ENCODE measurements at places on chromosomes 16 and 17.

DNA sequence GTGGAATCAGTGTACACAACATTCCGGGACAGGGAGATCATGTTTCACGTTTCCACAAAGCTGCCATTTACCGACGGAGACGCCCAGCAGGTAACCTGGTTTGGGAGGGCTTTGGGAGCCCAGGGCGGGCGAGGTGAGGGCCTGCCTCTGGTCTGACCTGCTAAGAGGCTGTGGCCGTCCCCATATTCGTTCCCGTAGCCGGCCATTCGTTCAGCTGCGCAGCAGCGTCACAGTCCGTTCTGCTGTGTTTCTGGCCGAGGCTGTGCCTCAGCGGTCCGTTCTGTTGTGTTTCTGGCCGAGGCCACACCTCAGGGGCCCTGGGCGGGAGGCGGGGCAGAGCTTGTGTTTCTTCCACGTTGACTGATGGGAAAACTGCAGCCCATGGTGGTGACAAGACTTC is 68.0 kb downstream of the OR1D5 start:
- DNase-seq: no peak

- DNase-seq: peak; percentile 18
Observed at GRCh38 chr17:27817731-27818130, 17.4 kb upstream of the NOS2 start.

DNA sequence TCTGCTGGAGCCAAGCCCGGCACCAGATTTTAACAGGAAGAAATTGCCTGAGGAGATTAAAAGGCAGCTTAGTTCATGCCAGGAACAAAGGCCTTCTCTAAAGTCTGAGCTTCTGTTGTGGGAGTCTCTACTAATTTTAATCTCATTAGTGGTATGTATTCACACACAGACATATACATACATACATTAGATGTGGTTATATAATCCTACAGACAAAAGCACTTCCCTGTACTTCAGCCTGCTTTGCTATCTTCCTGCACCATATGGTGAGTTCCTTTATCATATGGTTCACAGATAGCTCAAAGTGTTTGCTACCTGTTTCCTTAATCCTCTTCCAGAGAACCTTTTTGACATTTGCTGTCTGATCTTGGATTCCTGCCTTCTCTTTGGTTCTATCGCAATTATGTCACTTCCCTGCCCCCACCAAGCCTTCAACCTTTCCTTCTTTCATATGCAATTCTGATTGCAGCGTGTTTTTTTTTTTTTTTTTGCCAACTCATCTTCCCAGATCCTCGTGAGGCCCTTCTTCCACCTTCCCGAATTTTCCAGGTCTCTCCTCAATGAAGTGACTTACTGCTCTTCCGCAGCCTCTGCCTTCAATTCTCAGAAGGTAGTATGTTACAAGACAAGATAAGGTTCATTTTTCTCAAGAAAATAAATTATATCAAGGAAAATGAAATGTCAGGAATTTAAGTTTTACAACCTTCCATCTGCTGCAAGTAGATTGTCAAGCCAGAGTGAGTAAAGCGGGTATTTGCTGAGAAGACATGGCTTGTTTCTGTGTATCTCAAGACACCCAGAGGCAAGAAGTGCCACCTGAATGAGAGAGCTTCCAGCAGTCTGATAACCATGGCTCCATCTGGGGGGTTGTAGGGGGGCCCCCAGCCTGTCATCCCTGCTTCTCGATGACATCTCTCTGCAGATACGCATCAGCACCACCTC is 120.2 kb upstream of the CACNG3 start:
- DNase-seq: no peak

- no peak for DNase-seq
Observed at GRCh38 chr17:36728030-36728991, 126.9 kb downstream of the MRM1 start.

- DNase-seq: no peak
Observed at GRCh38 chr16:7503666-7504065, 171.0 kb downstream of the RBFOX1 start.

DNA sequence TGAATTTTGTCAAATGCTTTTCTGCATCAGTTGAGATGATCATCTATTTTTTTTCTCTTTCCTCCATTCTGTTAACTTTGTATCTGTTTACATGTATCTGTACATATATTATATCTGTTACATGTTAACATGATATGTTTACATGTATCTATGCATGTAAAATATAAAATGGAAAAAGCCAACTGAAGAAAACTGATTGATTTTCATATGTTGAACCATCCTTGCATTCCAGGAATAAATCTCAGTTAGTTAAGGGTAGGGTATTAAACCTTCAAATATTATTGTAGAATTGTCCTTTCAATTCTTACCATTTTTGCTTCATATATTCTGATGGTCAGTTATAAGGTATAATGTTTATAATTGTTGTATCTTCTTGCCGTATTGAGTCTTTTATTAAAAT is 336.1 kb downstream of the ZFHX3 start:
- no peak for DNase-seq

DNA sequence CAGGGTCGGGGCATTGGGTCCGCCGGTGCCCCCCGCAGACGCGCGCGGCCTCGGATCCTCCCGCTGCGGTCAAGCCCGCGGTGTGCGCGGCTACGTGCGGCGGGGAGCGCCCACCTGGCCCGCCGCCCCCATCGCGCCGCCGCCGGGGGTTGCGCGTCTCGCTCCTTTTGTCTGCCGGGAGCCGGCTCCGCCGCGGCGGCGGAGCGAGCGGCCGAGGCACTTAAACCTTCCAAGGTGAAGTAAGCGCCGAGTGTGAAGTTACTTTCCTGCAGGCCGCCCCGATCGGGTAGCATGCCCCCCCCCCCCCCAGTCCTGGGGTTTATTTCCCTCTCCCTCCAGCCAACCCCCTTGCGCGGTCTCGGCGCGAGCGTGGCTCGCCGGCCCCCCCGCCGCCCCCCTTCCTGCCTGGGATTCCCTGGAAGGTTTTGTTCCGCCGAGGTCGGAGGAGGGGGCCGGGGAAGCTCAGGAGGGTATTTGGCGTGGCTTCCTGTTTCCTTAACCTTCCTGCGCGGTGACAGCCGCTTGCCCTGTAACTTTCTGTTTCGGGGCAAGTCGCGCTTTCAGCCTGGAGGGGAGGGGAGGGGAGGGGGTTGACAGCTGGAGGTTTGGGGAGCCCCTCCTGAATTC is 56.6 kb upstream of the GSE1 start:
- peak; percentile 74 for DNase-seq

DNA sequence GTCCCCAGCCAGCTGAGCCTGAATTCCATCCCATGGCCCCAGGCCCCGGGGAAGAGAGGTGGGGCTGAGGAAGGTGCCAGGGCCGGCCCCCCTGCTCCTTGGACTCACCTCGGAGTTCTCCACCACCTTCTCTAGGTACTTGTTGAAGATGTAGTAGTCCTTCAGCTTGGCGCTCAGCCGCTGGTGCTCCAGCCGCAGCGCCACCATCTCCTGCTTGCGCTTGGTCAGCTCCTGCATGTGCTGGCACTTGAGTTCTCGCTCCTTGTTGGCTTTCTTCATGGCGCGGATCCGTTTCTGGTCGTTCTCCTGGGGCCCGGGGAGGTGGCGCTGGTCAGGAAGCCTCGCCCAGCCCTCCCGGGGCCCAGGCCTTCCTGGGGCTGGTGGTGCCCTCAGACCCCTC is 3.3 kb downstream of the CCDC42 start:
- no peak for DNase-seq

- DNase-seq: no peak
Observed at GRCh38 chr17:70078549-70078948, 3.5 kb downstream of the KCNJ16 start.

DNA sequence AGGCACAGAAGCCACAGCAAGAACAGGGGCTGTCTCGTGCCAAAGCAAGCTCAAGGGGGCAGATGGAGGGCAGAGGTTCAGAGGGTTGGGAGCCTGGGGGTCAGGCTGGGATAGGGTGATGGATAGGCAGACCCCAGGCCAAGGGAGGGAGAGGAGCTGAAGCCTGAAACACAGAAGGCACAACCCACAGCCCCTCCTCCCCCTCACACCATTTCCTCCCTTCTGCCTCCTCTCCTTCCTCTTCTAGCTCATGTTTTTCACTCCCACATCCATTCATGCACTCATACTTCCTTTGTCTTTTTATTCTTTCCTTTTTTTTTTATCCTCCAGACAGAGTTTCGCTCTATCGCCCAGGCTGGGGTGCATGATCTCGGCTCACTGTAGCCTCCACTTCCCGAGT is 61.1 kb downstream of the SOCS1 start:
- no peak for DNase-seq

DNA sequence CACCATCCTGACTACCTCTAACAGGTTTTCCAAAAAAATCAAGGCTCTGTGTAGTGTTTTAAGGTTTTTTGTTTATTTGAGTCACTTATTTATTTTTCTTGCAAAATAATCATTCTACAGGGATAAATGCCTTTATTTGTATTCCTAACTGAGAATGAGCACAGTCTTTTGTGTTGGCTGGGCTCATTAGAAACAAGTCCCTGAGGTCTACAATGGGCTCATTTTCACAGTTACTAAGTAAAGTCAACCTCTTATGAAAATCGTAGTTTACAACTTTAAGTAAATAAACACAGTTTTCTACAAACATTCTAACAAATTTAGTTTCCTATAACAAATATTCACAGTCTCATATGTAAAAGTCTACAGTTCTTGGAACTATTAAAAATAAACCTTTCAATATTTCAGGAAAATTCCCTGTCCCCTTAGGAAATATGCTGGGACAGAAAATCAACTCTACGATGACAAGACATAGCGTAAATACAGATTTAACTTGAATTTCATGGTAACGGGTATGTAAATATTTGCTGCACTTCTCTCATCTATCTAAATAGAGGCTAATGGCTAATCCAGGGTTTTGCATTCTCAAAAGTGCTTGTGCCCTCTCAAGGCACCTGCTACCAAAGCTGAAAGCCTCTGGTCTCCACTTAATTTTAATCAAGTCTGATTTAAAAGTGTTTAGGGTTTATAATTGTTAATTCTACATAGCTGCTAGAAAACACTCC is 31.5 kb upstream of the CDH5 start:
- DNase-seq: no peak

DNA sequence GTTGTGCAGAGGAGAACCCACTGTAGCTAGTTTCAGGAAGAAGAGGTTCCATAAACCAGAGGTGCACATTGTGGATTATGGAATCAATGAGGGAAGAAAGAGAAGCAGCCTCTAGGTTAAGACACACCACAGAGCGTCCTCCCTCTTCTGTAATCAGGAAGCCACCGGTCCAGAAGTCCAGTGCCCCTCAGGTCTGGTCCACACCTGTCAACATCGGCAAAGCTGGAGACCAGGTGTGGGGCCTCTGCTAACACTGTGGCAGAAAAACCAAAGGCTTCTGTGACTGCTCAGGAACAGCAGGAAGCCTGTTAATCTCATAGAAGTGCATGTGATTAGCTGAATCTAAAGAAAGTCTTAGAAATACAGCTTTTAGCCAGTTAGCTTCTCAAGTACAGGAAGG is 23.3 kb downstream of the LIMD2 start:
- DNase-seq: no peak

DNA sequence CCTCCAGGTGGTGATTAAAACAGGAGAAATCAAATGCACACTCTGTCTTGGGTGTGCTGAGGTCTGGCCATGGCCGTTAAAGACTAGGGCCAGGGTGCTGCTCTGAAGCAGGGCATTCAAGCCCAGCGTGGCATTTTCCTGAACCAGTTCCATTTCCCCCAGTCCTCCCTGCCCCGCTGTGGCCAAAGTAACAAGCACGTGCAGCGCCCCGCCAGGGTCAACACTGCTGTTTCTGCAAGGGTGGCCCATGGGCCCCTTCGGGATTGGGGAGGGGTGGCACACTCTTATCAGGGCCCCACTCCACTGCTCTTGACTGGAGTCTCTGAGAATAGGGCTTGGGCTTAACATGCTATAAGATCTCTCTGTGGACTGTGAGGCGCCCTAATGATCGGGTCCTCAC is 72.9 kb downstream of the IL21R start:
- no peak for DNase-seq

GRCh38 chr17:47650525-47651522 is 1.1 kb downstream of the KPNB1 start:
- DNase-seq: peak; percentile 94

DNA sequence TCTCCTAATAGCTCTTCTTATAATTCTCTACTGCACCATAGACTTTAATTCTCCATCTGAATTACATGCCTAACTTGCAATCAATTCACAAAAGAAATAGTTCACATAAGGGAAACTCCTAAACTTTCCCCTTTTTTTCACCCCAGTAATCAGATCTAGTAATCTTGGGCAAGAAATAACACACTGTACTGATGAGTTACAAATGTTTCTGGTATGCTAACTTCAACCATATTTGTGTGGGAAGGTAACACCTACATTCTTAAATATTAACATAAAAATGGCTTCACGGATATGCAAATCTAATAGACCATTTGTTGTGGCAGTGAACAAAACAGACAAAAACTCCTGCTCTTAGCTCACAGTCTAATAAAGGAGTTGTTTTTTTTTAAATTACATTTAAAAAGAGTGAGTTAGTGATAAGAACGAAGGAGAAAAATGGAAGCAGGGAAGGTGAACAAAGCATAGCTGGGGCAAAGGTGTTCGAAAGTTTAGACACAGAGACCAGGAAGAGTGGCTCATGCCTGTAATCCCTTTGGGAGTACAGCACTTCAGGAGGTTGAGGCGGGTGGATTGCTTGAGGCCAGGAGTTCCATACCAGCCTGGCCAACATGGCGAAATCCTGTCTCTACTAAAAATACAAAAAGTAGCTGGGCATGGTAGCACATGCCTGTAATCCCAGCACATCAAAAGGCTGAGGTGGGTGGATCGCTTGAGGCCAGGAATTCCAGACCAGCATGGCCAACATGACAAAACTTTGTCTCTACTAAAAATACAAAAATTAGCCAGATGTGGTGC is 34.8 kb downstream of the CMTM3 start:
- DNase-seq: no peak

DNA sequence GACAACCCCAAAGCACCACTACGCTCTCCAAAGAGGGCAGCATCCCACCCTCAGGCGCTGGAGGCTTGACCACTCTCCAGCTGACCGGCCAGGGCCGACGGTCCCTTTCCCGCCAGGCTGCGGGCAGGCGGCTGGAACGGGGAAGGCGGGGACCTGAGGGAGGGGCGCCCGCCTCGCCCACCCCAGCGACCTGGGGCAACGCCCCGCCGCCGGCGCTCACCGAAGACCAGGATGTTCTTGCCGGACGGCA is 431 bp downstream of the DYNC1LI2 start:
- peak; percentile 29 for DNase-seq

DNA sequence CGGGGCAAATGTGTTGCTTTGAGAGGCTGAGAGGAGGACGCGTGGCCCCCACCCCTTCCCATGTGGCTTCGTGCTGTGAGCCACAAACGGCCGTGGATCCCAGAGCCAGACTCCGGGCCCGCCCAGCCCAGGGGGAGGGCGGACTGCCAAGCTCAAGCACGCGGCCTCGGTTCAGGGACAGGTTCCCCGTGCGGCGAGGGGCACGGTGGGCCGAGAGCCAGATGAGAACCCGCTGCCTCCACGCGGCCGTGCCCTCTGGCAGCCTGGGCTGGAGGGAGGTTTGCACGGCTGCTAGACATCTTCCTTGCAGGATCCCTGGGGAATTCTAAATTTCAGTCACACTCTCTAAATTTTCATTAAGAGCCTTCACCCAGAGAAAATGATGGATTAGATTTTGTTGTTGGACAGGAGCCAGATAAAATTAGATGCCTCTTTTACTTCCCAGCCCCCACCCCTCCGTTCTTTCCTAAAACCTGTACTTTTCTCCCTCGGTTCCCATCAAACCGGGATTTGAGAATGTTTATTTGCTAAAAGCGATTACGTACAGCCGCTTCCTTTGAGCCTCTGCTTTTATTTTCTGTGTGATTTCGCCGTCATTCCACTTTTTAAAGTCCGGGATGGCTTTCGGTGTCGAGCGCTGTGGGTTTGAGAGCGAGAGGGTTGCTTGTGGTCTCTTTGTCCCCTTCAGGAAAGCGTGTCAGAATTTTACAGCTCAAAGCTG is 25.0 kb upstream of the GNG13 start:
- no peak for DNase-seq

GRCh38 chr17:78369791-78370381 is 8.6 kb upstream of the PGS1 start:
- DNase-seq: peak; percentile 34

- DNase-seq: no peak
Observed at GRCh38 chr17:55728833-55729232, 6.2 kb upstream of the TMEM100 start.

Data from M059J (cell line).